ENCODE measurements at places on chromosomes 4 and X. TPM values are rescaled to one million over a fixed set of nuclear protein-coding genes. Genes with fewer than 3 reads are reported as not detected.

Gene SYNPO2
- total RNA-seq = 0.11 TPM

Gene CACNA1F
- total RNA-seq = not detected

Gene FRG1
- 36.2 TPM for total RNA-seq

Gene FRYL
- total RNA-seq = 46.4 TPM

Gene FLNA
- total RNA-seq = 1,383 TPM

Gene NLGN3
- total RNA-seq = not detected

Data from hair follicular keratinocyte (primary cell).